ENCODE measurements at places on chromosomes 2 and 18.

DNA sequence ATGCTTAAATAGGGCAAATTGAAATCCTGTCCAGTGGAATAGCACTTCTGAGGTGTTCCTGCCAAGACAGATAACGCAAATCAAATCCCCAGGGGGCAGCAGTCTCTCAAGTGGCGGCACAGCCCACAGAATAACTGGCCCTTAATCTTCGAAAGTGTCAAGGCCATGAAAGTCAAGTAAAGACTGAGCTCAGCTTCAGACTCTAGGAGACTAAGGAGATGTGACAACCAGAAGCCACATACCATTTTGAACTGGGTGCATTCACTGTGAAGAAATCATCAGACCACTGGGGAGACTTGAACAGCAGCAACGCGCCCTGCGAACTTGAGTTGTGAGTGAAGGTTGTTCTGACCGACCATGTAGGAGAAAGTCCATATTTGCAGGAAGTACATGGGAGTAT lies 66.0 kb upstream of the ASAP2 start:
- no peak for DNase-seq

DNA sequence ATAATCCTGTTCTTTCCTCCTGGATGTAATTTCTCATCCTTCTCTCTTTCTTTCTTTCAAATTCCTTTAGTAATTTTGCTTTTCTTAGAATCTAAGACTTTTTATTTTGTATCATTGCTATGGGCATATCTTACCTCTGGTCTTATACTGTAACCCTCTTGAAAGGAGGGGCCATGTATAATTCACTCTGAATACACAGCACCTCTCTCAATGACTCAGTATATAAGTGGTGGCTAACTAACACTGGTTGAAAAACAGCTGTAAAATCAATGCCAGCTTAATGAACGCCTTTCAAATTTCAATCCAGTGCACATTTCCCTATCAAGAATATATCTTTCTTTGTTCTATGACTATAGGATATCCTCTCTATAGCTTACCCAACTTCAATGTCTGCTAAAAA lies 53.7 kb downstream of the CWC22 start:
- no peak for DNase-seq

DNA sequence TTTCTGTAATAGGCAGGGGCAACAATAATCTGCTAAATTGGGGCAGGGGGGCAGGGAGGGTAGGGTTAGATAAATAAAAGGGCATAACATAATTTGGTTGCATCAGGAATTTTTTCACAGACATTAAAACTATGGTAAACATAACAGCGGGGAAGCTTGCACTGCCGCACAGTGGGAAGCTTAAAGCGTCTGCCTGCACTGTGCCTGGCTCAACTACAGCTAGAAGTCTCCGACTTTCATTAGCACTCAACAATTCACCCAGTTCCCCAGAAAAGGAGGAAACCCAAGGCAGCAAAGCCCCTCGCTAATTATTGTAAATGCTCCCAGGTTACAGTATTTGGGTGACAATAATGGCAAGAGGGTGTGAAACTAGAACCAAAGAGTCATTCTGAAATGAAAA lies 562.9 kb downstream of the ARHGAP15 start:
- DNase-seq, result no peak

DNA sequence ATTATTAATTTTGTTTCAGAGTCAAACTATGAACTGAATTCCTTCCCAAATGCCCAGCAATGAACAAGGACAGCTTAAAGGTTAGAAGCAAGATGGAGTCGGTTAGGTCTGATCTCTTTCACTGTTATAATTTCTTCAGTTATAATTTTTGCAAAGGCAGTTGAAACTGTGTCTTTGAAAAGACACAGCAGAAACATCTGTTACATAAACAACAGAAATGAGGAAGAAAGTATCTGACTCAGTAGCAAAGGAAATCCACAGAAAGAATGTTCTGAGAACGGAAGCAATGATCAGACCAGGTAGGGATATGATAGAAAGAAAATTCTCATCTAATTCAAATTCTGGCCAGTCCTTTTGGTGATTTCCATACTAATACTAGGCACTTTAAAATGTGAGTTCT lies 5.2 kb upstream of the RMC1 start:
- no peak for DNase-seq

DNA sequence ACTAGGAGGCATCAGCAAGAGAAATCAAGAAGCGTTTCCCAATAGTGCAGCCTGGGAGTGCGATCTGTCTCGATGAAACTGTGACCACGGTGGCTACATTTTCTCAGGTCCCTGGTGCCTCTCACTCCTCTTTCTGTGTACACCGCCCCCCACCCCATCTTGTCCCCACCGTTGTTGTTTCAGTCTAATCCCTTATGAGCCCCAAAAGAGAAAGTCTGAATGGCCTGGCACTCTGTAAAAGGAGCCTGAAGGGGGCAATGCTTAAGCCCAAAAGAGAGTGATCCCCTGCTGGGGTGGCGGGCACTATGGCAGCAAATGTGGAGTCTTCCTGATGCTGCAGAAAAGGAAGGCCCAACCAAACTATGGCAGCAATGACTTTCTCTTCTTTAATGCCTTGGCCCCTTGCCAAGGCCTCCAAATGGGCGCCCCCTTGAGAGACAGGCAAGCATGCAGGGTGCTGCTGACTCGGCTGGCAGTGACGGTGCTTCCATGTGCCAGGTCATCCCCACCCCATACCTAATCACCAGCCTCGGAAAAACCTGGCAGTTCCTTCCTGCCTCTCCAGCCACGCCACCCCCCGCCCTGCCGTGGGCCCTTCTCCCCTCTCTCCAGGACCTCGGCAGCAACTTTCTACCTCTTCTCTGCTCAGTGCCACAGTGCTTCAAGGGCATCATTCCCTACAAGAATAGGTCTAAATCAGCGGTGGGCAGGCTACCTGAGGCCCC lies 123.0 kb downstream of the CYP26B1 start:
- no peak for DNase-seq

- no peak for DNase-seq
Observed at GRCh38 chr18:51390702-51391101, 193.2 kb upstream of the MEX3C start.

- no peak for DNase-seq
Observed at GRCh38 chr18:13471971-13472628, 253.5 kb downstream of the LDLRAD4 start.

DNA sequence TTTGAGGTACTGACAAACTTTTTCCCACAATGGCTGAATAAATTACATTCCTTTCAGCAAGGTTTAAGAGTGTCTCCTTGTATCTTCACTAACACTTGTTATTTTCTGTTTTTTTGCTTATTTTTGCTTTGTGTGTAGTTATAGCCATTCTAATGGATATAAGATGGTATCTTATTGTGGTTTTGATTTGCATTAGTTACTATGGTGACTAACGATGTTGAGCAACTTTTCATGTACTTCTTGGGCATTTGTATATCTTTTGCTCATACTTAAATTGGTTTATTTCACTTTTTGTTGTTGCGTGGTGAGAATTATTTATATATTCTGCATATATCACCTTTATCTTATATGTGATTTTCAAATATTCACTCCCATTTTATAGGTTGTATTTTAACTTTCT lies 79.9 kb upstream of the FSIP2 start:
- DNase-seq, result no peak

DNA sequence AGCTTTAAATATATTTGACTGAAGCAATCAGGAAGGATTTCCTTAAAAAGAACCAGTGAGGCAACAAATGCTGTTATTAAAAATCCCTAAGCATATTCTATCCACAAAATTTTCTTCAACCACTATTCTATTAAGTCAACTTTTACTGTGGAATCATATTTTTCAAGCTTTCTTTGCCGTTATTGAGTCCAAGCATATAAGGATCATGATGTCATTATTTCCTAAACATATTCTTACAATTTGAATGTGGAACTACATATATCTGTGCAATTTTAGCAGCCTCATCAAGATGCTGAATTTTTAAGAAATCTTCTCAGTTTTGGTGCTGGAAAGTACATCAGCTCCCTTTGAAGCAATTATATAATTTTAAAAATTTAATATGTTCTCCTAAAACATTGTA lies 5.6 kb downstream of the IFIH1 start:
- DNase-seq, result no peak

Data from fibroblast of skin of left biceps (primary cell).